IPS DF 19.7 (cell line): ENCODE measurements at places on chromosomes 1 and 21.

GRCh38 chr1:105427543-105427942, 1628.9 kb upstream of the PRMT6 start:
- DNase-seq, result no peak

- DNase-seq, result no peak
These were observed 80.0 kb downstream of the LHX4 start for GRCh38 chr1:180310095-180310494.

DNA sequence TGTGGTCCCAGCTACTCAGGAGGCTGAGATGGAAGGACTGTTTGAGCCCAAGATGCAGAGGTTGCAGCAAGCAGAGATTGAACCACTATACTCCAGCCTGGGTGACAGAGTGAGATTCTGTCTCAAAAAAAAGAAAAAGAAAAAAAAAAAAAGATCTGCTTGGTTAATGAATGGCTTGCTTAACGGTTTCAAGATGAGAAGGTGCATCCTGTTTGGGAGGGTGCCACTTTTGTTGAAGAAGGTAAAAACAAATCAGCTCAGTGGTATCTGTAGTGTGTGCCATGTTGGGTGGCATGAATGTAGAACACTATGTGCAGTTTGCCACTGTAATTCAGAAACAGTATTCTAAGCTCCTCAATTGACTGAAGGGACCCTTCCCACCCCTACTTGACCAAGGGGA, 94.9 kb upstream of the ETV3 start:
- DNase-seq, result no peak

DNA sequence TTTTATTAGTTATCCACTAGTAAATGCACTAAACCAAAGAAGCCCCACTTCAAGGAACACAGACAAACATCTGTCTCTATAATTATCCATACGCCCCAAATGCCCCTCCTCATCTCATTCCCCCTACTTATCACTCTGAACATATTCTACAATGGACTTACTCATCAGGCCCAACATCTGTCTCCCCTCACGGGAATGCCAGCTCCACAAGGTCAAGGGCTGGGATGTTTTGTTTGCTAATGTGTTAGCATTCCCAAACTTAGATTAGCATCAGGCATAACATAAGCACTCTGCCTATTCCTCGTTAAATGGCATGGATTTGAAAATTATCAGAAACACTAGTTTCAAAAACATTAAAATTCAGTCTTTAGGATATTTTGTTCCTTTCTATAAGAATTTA, 279.5 kb downstream of the DSCAM start:
- DNase-seq, result no peak

DNA sequence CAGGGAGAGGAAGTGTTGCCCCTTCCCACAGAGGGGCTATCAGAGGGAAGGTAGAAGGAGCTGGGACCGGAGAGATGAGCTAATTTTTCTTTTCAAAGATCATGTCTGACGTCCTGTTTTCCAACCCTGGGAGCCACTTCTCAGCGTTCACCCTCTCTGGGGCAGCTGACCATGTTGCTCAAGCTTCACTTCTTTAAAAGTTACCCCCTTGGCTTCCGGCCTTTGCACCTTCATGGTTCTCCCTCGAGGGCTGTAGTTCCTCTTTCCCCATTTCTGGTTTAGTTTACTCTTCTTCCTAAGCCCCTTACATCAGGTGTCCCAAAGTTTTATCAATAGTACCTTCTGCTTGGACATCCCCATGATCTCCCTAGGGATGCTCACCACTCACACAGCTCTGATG, 23.8 kb upstream of the CSF1 start:
- no peak for DNase-seq

- no peak for DNase-seq
These were observed 1757.9 kb downstream of the BRINP3 start for GRCh38 chr1:188719735-188720134.

- no peak for DNase-seq
These were observed 116.2 kb downstream of the RIPK4 start for GRCh38 chr21:41650526-41651145.

DNA sequence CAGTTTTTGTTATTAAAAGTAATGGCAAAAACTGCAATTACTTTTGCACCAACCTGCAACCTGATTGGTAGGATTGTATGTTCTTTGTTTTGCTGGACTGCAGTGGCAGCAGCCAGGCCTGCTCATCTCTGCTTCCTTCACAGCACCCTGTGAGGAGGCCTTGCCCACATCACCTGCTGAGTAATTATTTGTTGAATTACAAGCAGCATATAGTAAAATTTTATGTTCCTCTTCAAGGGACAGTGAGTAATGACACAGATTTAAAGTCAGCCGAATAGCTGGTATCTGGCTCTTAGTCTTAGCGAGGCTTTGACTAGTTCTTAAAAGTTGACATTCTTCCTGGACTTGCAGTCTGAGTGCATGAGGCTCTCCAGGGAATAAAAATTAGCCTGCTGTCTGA, 435.1 kb downstream of the PRDM2 start:
- DNase-seq, result no peak
